Kidney capillary endothelial cell (primary cell): ENCODE measurements at places on chromosomes 11 and 22.

- no peak for DNase-seq
Observed at GRCh38 chr11:130515829-130516553, 67.5 kb downstream of the ADAMTS15 start.

- DNase-seq, result no peak
Observed at GRCh38 chr11:119346605-119347004, at the start of gene MFRP. TSS of gene MFRP (minus strand) at chr11:119346705. CDS start at chr11:119346513, 192 bp downstream.

DNA sequence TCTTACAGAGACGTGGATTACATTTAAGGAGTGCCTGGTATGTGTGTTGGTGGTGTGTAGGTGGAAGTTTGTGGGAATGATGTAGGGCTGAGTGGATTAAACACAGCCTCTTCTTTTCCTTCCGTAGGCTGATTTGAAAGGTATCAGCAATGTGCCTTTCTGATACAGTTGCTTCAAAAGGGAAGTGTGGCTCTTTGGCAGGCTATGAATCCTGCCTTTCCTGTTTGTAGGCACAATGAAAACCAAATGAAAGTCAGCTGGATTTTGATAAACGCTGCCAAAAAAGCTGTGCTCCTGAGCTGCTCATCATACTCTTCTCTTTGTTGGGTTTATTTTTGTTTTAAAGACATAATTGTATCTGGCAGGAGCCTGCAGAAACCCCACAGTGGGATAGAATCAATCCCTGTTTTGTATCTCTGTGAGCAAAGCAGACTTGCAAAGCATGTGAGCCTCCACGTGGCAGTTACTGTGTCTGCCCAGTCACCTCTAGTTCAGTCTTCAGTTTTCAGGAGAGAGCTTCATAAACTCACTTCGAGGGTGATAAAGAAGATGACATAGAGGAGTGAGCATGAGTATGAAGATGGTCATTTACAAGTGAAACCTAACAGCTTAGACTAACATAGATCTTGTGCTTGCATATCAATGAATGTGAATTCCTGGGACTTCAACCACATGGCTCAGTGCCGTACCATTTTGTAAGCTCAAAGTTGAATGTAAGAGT, 655.7 kb upstream of the KIRREL3 start:
- DNase-seq, result peak; percentile 47

GRCh38 chr11:116895048-116895757, 57.8 kb upstream of the APOA1 start:
- no peak for DNase-seq

- DNase-seq, result no peak
Observed at GRCh38 chr11:78941226-78941851, 366.7 kb upstream of the NARS2 start.

- no peak for DNase-seq
Observed at GRCh38 chr11:65417702-65418430, 4.7 kb upstream of the NEAT1 start.

- no peak for DNase-seq
Observed at GRCh38 chr22:42910221-42910942, 53.3 kb upstream of the ARFGAP3 start.

DNA sequence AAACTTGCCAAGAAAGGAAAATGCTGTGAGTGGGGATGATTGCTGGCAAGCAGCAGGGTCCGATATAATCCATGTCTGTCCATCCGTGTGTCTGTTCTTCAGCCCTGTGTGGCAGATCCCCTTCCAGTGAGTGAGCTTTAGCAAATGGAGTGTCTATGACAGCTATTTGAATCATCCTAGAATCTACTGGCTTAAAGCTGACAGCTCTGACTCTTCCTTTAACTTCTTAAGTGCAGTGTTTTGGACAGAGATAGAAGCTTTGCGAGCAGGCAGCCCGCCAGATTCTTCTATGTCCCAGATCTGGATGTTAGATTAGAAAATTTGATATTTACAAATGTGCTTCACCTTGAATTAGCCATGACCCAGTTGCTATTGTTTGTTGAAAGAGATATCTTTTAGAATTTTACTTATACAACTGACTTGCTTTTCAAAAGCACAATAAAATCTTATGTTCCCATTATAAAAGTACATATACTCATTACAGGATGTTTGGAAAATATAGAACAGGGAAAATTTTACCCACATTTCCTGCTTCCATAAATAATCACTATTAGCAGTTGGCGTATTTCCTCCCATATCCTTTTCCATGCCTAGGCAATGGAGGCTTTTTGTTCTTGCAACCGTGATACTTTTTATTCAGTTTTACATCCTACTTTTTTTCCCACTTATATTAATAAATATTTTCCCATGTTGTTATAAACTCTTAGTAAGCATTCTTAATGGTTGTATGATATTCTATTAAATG, 124.5 kb downstream of the COMMD9 start:
- peak; percentile 46 for DNase-seq

GRCh38 chr11:61267437-61267841, 26.5 kb downstream of the PGA5 start:
- no peak for DNase-seq

DNA sequence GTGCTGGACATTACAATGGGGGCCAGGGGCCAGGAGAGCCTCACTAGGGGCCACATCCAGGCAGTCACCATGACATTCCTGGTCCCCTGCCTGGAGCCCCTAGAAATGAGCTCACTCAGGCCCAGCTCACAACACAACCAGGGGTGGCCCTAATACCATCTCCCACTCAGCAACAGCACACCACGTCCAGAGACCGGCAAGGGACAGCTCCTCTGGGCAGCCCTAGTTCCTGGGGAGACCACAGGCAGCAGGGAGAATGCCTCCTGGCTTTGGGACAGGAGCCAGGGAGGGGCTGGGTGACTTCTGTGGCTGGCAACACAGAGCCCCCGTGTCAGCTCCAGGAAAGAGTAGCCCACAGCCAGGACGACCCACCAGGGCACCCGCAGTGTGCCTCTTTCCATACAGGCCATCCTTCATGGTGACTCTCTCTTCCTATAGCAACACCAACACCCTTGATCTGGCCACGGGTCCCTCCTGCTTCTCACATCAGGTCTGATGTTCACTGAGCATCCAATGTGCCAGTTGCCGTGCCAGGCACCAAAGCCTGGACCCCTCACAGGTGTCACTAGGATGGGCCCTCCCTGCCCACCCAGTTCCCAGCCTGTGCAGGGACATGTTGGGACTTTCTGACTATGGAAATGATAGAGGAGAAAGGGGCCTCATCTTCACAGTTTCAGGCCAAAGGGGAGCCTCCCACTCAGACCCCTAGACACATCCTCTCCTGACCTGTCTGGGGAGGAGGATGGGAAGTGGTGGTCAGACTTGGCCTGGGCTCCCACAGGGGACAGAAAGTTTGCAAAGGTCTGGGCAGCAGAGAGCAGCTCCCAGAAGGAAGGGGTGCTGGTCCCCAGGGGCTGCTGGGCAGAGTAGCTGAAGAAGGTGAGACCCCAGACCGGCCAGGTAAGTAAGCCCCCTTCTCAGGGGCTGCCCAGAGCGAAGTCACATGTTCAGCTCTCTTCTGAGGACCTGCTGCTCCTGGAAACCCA, 43.2 kb downstream of the IGLL5 start:
- no peak for DNase-seq

GRCh38 chr11:9028581-9028980, 24.8 kb upstream of the NRIP3 start:
- DNase-seq, result no peak

DNA sequence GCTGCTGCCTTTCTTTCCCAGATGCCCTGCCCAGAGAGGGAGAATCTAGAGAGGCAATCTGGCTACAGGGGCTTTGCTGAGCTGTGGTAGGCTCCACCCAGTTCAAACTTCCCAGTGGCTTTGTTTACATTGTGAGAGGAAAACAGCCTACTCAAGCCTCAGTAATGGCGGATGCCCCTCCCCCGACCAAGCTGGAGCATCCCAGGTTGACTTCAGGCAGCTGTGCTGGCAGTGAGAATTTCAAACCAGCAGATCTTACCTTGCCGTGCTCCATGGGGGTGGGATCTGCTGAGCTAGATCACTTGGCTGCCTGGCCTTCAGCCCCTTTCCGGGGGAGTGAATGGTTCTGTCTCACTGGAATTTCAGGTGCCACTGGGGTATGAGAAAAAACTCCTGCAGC, 12.2 kb downstream of the BDNF start:
- DNase-seq, result no peak

- no peak for DNase-seq
Observed at GRCh38 chr11:130615561-130615960, 167.1 kb downstream of the ADAMTS15 start.

DNA sequence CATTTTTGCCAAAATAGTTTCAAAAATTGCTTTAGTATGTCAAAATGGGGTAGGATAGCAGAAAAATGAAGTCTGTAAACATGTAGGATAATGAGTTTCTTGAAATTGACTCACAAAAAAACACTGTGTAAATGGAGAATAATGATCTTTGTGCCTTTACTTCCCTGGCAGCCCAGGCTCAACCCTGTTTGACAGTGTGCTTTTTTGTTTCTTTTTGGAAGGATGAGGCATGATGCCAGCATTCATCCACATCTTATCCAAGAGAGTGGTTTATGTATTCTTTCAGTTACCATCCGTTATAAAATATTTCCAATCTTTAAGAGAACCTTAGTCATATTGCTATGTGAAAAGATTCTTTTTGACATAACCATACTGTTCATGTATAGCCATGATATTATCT, 70.6 kb downstream of the ARHGAP42 start:
- DNase-seq, result no peak

- peak; percentile 62 for DNase-seq
Observed at GRCh38 chr11:1693327-1694063, 3.5 kb upstream of the KRTAP5-6 start.

- DNase-seq, result no peak
Observed at GRCh38 chr22:44525941-44526778, 28.1 kb upstream of the RTL6 start.

DNA sequence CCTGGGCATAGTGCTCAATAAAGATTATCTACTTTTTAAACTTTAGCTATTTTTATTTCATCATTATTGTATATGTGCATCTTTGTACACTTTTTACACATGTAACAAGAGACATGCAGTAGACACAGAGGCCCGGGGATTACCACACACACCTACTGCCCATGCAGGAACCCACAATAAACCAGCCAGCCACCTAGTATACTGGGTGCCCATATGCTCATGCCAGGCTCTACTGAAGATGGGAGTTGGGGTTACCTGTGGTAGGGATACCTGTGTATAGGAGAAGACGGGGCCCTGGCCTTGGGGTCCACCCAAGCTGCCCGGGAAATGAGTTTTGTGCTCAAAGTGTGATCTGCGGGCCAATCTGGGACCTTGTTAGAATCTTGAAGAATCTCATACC, 31.2 kb upstream of the P2RY2 start:
- DNase-seq, result no peak

DNA sequence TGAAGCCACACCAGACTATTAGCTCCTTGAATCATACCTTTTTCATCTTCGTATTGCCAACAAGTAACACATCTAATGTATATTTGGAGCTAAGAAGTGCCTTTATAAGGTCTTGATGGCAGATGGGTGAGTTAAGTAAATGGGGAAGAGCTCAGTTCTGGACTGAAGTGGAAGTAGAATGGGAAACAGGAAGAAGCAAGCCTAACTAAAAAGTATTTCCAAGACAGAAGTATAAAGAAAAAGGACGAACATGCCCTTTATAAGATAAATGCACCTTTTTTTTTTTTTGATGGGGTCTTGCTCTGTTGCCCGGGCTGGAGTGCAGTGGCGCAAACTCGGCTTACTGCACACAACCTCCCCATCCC, 14.5 kb downstream of the CRTAM start:
- DNase-seq, result no peak

- DNase-seq, result no peak
Observed at GRCh38 chr11:118900535-118901384, 17.1 kb downstream of the CXCR5 start.

DNA sequence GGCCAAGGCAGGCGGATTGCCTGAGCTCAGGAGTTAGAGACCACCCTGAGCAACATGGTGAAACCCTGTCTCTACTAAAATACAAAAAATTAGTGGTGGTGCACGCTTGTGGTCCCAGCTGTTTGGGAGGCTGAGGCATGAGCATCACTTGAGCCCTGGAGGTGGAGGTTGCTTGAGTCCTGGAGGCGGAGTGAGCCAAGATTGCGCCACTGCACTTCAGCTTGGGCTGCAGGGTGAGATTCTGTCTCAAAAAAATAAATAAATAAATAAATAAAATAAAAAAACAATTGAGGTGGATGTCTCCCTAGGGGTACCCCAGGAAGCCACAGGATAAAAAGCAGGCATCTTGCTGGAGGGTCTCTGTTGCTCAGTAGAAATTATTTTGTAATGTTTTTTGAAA, 14.1 kb downstream of the PTPRJ start:
- no peak for DNase-seq

GRCh38 chr11:133082453-133082781, 449.9 kb downstream of the OPCML start:
- DNase-seq, result no peak

- DNase-seq, result no peak
Observed at GRCh38 chr11:8988329-8989234, 15.2 kb downstream of the NRIP3 start.

DNA sequence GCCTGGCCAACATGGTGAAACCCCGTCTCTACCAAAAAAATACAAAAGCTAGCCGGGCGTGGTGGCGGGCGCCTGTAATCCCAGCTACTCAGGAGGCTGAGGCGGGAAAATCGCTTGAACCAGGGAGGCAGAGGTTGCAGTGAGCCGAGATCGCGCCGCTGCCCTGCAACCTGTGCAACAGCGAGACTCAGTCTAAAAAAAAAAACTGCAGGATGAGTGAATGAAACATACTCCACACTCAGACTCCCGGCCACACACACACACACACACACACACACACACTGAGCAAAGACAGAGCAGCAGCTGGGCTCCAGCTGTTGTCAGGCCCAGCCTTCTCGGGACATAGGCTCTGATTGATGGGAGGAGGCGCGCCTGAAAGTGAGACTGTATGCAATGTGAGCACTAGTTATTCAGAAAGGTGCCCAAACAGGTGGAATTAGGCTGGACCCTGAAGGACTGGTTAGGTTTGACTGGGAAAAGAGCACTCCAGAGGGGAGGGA, 1.5 kb upstream of the PLEKHA7 start:
- DNase-seq, result no peak

DNA sequence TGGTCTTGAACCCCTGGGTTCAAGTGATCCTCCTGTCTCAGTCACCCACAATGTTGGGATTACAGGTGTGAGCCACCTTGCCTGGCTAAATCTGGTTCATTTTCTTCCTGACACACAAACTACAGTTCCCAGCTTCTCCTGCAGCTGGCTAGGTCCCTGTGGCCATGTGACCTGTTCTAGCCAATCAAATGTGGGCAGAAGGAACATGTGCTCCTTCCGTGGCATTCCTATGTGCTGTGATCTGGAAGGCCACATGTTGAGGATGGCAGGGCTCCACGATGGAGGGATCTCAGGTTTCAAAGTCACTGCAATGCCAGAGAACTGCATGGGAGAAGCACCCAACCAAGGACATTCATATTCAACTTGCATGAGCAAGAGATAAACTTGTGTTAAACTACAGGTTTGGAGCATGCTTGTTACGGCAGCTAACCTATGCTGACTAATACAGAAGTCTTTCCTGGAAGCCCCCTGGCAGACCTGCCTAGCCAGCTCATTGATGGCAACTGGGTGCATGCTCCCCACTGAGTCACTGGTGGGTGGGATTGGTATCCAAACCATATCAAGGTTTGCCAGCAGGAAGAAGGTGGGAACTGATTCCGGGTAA, 86.0 kb downstream of the RPS6KA4 start:
- DNase-seq, result no peak

DNA sequence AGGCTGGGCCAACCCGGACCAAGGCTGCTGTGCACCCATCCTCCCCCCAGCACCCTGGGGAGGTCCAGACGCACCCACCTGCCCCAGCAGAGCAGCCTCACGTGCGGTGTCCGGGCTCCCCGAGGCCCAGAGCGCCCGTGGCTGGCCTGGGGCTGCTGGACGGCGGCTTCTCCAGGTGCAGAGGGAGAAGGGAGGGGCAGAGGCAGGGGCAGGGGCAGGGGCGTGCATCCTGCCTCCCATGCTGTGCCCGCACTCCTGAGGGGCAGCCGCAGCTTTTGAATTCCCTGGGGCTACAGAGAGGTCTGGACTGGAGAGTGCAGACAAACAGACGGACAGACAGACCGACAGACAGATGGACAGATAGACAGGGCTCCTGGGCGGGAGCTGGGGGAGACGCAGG, 83.6 kb upstream of the PRR5 start:
- DNase-seq, result no peak
